Esophagus mucosa (tissue), 1 donor: ENCODE measurements at places on chromosomes 7 and 10.
A peak's percentile ranks its signal among the peaks of the same experiment; 100 is the strongest.

DNA sequence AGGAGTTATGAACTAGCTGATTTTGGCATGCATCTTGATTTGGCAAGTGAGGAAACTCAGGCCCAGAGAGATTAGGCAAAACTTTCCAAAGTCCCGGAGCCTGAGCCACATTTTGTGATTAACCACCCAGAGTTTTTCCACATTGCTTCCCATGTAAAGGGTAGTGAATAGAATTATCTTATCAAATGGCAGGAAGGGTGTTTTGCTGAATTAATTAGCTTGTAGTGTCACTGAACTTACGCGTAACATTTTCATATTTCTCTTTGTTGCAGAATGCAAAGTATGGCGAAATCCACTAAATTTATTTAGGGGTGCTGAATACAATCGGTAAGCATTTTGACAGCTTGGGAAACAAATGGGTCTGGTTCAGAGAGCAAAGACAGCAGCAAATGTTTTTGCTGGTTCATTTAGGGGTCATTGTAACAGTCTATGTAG lies 176.2 kb downstream of the ST7 start:
- ATAC-seq: no peak

- ATAC-seq: peak; percentile 100
Observed at GRCh38 chr10:97640174-97640867, at the start of gene PI4K2A. PI4K2A (plus strand) TSS chr10:97640671; CDS start chr10:97640743, 72 bp downstream.

DNA sequence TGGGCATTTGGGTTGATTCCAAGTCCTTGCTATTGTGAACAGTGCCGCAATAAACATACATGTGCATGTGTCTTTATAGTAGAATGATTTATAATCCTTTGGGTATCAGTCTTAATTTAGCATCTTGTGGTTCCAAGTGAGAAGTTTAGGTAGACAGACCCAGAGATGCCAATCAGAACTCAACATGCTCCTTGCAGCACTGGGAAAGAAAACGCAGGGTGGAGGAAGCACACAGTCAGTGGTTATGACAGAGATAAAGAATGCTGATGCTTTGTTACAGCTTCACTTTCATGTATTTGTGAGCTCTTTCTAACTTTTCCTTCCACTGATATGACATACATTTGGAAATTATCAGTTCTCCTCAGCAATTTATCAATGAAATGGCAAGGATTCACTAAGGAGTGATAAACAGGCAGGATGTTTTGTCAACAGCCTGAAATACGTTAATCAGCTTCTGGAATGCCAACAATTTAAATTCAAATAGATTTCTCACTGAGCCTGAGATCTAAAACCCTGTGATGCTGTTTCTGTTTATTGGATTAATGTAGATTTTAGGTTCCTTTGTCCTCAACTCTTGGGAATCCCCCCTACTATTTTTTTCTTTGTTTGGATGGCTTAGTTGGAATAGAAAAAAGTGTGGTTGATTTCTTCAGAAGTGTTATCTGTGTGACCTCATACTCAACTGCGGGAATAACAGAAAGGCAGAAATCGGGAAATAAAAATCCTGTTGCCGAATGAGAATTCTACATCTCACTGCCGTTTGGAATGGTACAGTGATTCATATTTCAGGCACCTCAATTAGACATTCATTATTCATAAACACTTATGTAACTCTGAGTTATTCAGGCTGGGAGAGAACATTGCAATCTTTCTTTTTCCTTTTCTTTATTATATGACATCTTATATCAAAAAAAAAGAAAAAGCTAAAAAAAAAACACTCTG lies 675.0 kb downstream of the CNTNAP2 start:
- ATAC-seq: no peak

- no peak for ATAC-seq
Observed at GRCh38 chr10:123860209-123860608, 31.4 kb downstream of the CPXM2 start.

GRCh38 chr7:151706277-151707104 lies 170.4 kb downstream of the PRKAG2 start:
- ATAC-seq: no peak

- ATAC-seq: no peak
Observed at GRCh38 chr7:116222501-116222900, 12.2 kb downstream of the TES start.

- no peak for ATAC-seq
Observed at GRCh38 chr10:132701099-132701845, 84.7 kb downstream of the NKX6-2 start.

DNA sequence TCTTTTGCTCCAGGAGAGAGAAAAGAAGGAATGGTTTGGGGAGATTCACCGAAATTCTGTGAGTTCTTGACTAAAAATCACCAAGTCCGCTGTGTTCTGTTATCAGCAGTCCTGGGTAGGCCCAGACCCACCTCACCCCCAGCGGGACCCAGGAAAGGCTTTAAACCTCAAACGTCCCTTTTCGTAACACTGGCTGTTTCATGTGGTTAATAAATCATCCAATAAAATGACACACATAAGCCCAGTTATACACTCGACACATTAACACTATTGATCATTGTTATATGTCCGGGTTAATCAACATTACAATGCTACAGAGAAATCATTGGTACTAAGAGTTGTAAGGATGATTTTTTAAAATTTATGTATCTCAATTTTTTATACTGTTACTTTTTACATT lies 25.2 kb downstream of the DIP2C start:
- no peak for ATAC-seq

- no peak for ATAC-seq
Observed at GRCh38 chr7:155191137-155191536, 106.5 kb upstream of the INSIG1 start.
